ENCODE measurements at places on chromosomes 6 and 20.
A peak's percentile ranks its signal among the peaks of the same experiment; 100 is the strongest.

DNA sequence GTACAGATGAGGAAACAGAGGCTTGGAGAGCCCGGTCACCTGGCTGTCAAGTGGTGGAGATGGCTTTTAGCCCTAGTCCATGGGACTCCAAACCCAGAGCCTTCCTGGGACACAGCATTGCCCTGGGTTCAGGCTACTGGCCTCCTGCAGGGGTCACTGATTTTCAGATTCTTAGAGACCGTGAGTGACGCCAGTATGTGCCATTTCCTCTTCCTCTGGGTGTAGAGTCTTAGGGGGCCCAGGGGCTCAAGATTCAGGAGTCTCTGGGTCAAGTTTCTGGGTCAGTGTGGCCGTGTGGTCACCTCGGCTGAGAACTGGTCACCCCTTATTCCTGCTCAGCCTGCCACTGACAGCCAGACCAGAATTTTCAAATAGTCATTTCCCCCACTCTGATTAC lies 574 bp downstream of the ARHGAP40 start:
- DNase-seq: no peak

GRCh38 chr20:21286775-21287174 lies 16.4 kb upstream of the XRN2 start:
- DNase-seq: no peak

GRCh38 chr20:12395353-12395752 lies 477.7 kb downstream of the BTBD3 start:
- DNase-seq: no peak

DNA sequence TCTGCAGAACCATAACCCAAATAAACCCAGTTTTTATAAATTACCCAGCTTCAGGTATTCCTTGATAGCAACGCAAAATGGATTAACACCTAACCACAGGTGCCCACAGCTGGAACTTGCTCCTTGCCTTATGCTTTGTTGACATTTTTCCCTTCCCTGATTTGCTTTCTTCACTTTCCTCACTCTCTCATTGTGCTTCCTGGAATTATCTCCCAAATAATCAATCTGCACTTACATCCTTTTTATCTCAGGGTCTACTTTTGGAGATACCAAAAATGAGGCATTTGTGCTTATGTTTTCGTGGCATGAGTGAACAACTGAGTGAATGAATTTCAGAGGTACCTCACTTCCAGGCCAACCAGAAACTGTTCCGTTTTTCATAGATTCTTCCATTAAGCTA lies 374.3 kb downstream of the DOK5 start:
- no peak for DNase-seq

DNA sequence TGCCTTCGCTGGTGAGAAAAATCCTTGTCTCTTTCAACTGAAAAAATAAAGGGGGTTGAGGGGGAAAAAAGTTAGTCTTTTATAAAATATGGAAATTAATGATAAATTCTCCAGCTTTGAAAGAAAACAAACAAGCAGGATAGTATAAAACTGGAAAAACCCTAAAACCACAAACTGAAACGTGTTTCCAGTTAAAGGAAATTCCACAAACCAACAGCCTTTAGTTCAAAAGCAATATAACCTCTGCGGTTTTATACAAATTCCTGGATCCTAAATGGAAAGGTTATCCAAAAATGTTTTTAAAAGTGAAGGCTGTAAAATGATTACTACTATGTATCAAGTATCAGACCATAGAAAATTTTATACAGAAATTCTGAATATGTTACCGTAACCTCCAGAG lies 55.6 kb downstream of the BMP5 start:
- no peak for DNase-seq

- no peak for DNase-seq
Observed at GRCh38 chr20:21208999-21209398, 83.1 kb downstream of the KIZ start.

DNA sequence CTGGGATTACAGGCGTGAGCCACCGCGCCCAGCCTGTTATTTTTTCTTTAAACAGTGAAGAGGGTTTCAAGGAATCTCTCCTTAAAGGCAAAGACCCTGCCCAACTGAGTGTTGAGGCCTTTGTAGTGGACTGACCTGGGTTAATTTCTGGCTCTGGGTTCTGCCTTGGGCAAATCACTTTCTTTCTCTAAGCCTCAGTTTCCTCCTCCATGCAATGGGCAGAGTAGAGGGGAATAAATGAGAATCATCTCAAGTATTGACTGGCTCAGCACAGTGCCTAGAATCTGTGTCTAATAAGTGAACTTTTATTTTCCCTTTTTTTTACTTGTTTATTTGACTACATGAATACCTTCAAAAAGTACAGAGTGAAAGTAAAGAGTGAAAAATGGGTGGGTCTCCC lies 31.0 kb upstream of the SLC9A8 start:
- no peak for DNase-seq

- no peak for DNase-seq
Observed at GRCh38 chr6:112234601-112235000, 19.8 kb downstream of the LAMA4 start.

GRCh38 chr6:144131248-144131709 lies 19.0 kb upstream of the STX11 start:
- no peak for DNase-seq

DNA sequence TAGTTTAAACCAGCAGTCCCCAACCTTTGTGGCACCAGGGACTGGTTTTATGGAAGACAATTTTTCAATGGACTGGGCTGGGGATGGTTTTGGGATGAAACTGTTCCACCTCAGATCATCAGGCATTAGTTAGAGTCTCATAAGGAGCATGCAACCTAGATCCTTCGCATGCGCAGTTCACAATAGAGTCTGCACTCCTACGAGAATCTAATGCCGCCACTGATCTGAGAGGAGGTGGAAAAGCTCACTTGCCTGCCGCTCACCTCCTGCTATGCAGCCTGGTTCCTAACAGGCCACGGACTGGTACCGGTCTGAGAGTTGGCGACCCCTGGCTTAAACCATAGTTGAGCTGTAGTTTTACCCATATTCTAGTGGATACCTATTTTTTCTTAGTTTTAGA lies 154.6 kb downstream of the SLC35F1 start:
- no peak for DNase-seq

DNA sequence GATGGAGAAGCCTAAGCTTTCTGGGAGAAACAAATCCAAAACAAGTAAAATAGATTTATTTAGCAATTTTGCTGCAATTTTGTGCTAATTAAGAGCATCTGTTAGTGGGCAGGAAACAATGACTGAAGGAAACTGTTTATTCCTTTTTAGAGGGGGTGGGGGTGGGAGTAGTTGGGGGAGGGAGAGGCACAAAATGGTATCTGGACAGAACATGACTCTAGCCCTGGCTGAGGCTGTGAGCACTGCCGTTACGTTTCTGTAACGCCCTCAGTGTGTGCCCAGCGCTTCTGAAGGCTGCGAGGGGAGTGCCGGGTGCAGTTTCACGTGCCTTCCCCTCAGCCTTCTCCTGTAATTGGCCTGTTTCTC lies 28.8 kb downstream of the METTL24 start:
- peak; percentile 65 for DNase-seq

DNA sequence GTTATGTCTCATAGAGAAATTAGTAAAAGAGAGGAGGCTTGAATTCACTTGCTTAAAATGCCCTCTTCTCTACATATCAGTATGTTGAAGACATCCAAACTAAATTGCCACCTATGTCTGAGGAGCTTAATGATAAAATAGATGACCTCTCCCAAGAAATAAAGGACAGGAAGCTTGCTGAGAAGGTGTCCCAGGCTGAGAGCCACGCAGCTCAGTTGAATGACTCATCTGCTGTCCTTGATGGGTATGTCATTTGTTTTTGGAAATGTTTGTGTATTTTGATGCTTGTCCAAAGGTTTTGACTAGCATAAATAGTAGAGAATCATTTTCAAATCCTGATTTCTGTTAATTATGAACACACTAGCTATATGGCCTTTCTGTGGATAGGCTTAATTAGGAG lies 307.7 kb downstream of the ARHGAP18 start:
- DNase-seq: no peak

- peak; percentile 89 for DNase-seq
Observed at GRCh38 chr6:99521633-99522151, 6.5 kb upstream of the USP45 start.

DNA sequence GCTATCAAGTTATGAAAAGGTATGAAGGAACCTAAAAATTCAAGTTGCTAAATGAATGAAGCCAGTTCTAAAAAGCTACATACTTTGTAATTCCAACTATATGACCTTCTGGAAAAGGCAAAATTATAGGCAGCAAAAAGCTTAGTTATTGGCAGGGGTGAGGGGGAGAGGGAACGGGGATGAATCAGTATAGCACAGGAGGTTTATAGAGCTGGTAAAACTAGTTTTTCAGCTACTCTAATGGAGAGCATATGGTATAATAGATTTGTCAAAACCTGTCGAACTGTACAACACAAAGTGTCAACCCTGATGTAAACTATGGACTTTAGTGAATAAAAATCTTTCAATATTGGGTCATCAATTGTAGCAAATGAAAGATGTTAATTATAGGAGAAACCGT lies 18.7 kb downstream of the MANEA start:
- DNase-seq: no peak

DNA sequence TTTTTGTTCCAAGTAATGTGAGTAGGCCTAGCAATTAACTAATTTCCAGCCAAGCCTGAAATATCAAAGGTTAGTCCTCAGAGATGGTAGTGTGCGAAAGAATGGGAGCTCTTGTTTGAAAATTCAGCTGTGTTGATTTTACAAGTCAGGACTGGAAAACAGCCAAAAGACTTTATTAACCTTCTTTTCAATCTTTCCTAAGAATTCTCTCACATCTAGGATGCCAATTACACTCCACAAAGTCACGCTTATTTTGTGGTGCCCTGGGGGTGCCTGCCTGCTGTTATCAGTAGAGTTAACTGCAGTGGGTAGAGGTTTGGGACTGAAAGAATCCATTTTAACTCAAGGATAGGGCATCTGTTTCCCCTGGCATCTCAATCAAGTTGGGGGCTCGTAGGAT lies 30.7 kb upstream of the MAP3K4 start:
- peak; percentile 81 for DNase-seq

DNA sequence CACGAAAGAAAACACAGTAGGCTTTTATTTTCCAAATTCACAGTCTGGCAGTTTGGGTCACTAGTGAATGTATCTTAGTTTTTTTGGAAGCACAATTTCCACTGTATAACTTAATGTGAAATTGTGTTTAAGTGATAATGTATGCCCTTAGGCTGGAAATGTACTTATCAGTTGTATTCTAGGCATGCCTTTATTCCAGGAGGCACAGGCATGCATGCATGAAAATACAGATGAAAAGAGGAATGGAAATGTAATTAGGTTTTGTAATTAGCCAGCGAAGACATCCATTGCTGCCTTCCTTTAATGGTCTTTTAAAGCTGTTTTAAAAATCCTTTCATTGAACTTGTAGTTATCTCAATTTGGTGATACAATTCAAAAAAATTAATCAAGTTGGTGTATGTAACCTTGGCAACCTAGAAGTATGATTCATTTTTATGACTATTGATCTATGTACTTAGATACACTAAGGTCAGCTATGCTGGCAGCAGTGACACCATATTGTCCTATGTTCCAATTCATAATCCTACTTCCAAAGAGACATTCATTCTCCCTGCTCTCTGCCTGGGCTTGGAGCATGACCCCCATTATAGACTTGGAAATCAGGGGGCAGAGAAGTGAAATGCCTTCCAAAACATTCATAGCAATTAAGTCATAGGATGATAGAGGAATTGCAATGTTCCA lies 73.1 kb downstream of the SNAP25 start:
- DNase-seq: no peak

DNA sequence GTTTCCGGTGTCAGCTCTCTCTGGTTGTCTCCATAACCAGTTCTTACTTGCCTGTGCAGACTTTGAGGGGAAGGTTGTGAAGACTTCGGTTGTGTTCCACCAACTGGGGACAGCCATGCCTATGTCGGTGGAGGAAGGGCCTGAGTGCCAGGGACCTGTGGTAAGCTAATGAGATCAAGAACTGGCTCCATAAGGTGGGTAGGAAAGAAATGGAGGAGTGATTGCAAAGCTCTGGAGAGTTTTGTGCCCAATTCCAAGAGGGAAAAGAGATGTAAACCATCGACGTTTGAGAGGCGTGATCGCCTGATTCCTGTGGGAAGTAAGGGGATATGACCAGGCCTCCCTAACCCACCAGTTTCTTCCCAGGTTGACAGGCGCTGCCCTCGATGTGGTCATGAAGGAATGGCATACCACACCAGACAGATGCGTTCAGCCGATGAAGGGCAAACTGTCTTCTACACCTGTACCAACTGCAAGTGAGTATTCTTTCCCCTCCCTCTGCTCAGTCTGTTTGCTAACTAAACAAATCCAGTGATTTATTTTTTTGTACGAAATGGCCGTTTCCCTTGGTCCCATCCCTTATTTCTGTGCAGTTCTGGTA lies 893 bp downstream of the POLR1H start:
- DNase-seq: no peak

DNA sequence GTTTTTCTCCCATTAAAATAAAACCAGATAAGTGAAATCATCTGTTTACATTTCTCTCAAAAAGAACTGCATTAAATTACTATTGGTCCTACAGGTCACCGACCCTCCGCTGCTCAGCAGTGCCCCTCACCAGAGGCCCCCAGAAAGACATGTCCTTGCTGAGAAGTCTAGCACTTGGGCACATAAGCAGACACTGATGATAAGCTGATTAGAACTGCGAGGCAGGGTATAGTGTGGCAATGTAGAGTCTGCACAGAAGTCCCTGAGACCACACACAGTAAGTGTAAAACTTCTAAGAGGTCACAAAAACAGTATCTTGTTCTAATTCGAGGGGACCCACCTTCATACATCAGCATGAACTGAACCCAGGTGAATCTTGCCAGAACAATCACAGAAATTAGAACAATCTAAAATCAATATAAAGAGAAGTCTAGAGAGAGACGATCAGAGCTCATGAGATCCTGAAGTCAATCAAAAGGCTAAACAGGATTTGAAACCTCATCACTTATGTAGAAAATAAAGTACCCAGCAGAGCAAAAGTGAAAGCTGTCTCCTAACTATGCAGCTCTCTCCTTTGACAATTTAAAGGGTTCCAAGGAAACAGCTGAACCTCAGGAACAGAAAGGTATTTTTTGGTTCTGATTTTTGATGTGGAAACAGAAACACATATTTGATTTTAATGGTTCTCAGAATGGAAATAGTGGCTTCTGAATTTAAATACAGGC lies 182.9 kb downstream of the PTPRT start:
- no peak for DNase-seq

GRCh38 chr6:89291256-89291819 lies 23.8 kb downstream of the GABRR2 start:
- DNase-seq: no peak

DNA sequence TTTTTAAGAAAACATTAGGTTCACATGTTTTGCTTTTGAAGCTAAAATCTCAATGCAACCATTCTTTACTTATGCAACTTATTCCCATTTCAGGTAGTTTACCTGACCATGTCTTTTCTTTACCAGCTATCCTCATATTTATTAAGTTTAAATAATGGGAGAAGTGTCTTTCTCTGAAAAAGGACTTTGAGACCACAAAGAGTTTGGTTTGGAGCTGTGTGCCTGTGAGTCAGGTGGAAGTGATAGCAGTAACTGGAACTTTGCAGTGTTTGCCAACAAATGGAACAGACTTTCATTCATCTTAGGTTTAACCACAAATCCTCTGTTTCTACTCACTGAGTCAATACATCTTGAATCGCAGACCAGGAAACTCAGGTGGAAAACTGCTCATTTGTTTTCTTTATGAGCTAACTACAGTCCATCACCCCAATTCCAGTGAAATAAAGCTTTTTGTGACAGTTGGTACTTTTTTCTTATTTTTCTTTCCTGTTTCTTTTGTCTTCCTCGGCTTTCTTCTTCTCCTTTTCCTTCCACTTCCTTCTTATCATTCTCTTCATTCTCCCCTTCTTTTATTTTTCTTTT lies 148.3 kb upstream of the RIN2 start:
- DNase-seq: peak; percentile 9

Data from lung (tissue), 17 donors.